ENCODE measurements at places on chromosomes 5 and 9.

DNA sequence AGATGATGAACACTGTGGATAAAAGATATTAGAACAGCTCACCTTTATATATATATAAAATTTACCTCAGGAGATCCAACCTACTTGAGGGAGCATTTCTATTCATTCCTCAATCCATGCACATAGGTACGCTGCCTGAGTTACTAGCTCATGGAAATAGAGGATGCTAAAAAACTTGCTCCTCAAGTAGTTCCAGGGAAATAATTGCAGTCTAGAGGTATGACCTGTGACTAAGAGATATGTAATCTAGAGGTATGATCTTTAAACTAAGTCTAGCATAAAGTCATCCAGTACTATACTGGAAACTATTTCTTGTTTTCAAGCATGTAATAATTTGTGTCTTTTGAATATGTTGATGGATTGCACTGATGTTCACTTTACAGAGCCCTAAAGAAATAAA, 471.2 kb downstream of the TAF11L14 start:
- DNase-seq: no peak

DNA sequence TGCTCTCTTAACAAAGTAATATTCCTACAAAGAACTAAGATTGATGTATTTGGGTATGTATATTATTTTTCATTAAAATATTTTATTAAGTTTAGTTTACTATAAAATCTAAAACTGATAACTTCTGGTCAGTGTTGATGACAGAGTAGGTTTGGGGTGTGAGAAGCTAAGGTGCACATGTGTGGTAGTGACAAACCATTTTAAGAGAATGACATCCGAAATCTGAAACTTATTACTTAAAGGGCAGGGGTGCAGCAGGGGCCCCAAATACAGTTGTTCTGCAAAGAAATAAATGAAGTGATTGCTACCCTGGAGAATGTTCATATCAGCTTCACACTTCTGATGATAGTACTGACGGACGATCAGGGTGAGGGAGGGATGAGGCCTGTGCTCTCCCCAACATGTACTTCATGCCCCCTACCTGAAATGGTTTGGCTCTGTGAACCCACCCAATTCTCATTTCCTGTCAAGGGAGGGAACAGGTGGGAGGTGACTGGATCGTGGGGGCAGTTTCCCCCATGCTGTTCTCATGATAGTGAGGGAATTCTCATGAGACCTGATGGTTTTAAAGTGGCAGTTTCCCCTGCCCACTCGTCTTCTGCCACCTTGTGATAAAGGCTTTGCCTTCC, 125.3 kb upstream of the RFX3 start:
- DNase-seq: no peak

- DNase-seq: no peak
Measured at GRCh38 chr5:177232761-177233160, 70.8 kb downstream of the RAB24 start.

GRCh38 chr5:12896086-12896485, 991.8 kb upstream of the CTNND2 start:
- no peak for DNase-seq

- DNase-seq: no peak
Measured at GRCh38 chr5:50967563-50968355, 301.3 kb downstream of the PARP8 start.

- DNase-seq: no peak
Measured at GRCh38 chr5:33299621-33300208, 141.1 kb upstream of the TARS1 start.

DNA sequence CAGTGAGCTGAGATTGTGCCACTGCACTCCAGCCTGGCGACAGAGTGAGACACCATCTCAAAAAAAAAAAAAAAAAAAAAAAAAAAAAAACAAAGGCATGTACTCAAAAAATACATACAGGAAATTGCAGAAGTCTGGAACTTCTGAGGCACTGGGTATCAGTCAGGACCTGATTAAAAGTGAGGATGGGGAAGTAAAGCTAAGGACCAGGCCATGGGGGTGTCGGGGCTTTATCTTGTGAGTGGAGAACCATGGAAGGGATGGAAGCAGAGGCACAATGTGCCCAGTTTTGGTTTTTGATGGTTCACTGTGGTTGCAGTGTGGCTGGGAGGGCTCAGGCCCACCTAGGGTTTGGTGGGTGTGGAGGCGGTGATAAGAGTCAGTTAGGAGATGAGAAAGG, 212.7 kb upstream of the PIK3R1 start:
- no peak for DNase-seq

- no peak for DNase-seq
Measured at GRCh38 chr5:95878417-95879323, 56.1 kb upstream of the GLRX start.

DNA sequence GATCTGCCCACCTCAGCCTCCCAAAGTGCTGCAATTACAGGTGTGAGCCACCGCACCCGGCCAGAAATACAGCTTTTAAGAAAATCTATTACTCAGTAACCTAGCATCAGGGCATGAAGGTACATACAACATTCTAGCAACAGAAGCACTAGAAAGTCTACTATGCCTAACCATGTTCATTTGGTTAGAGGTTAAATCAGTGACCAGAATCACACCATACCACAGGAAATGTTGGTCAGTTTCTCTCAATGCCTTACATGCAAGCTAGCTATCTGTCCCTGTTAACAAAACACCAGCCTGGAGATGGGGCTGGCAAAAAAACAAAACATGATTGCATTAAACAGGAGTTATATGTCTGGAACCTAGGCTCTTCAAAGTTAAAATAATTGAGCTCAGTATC, 104.1 kb downstream of the STRBP start:
- DNase-seq: no peak

DNA sequence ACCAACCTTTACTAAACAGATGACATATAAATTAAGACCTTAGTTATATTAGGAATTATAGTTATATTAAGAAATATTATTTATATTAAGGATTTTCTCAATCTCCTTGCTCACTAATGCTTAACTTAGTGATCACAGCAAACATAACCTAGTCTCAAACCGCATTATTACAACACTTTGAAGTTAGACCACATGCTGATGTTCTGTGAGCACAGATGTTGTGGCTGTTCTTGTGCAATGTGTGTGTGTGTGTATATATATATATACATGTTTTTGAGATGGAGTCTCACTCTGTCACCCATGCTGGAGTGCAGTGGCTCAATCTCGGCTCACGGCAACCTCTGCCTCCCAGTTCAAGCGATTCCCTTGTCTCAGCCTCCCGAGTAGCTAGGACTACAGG, 20.5 kb downstream of the ELP1 start:
- no peak for DNase-seq

- DNase-seq: no peak
Measured at GRCh38 chr5:154373326-154373725, 72.5 kb upstream of the SAP30L start.

DNA sequence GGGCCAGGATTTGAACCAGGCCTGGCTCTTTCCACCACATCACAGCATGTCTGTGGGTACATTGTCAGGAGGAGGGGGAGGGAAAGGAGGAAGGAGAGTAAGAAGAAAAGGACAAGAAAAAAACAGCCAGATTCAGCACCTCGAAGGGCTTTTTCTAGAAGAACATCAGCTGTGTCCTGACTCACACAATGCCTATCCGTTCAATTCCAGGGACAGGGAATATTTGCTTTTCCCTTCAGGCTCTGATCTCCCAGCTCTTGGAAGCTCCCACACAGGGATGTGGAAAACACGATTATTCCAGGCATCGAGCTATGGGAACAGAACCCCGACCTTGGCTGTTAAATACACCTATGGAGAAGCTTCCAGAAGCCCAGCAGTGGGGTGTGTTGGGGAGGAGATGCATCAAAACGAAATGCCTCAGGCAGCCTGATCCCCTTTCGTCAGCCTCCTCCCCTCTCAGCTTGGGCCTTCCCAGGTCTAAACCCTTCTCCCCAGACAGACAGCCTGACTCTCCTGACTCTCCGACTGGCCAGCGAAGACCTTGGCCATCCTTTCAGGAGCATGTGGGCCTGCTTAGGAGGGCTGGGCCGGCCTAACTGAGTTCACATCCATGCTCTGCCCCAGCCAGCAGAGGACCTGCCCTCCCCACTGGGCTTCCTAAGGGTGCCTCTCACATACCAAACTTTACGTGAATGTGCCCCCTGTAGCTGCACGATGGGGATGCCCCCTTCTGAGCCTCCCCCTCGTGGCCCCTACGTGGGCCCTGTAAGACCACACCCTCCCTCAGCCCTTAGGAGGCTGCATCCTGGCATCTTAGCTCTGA, 54.4 kb downstream of the NEURL1B start:
- no peak for DNase-seq

DNA sequence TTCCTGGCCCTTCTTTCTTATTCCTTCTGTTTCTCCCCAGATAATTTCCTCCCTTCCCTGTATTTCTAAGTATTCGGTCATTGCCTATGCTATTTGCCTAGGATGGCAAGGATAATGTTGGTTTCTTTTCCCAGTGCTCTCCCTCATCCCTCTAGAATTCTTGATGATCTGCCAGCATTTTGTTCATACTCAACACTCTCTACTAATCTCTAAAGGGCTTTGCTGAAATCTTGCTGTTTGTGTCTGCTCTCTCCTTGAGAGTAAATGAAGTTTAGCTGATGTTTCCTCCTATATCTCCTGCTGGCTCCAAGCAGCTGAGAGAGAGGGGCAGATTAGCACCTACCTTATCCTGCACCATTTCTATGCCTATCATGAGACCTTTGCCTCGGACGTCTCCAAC, 38.1 kb downstream of the AGXT2 start:
- no peak for DNase-seq

DNA sequence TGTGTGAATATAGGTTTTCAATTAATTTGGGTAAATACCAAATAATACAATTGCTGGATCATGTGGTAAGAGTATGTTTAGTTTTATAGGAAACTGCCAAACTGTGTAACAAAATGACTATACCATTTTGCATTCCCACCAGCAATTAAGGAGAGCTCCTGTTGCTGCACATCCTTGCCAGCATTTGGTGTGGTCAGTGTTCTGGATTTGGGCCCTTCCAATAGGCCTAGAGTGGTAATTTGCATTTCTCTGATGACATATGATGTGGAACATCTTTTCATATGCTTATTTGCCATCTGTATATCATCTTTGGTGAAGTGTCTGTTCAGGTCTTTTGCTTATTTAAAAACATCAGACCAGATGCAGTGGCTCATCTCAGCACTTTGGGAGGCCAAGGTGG, 11.6 kb upstream of the RFK start:
- no peak for DNase-seq

DNA sequence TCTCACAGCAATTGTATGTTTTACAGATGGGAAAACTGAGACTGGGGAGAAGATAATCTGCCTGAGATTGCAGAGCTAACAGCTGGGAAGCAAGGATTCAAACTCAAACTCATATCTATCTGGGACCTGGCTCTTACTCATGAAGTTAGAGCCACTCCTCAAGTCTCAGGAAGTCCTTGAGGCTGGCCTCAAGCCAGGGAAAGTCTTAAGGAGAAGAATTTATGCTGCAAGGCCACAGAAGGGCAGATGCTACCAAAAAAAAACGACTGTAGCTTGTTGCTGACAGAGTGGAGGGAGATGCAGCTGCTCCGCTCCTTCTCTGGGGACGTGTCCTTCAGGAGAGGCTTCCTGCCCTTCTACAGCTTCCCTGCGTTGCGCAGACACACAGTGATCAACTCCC, 39.8 kb downstream of the BARHL1 start:
- no peak for DNase-seq

DNA sequence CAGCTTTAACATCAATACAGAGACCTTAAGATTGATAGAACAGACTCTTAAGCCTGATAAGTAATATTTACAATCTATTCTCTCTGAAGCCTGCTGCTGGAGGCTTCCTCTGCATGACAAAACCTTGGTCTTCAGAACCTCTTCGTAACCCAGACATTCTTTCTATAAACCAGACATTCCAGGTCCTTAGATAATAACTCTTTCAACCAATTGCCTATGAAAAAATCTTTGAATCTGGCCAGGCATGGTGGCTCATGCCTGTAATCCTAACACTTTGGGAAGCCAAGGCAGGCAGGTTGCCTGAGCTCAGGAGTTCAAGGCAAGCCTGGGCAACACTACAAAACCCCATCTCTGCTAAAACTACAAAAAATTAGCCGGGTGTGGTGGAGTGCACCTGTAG, 327.8 kb downstream of the ENC1 start:
- no peak for DNase-seq

GRCh38 chr5:40796487-40796889, 1.7 kb downstream of the PRKAA1 start:
- DNase-seq: no peak

- DNase-seq: no peak
Measured at GRCh38 chr5:652023-652515, 39.9 kb downstream of the CEP72 start.

DNA sequence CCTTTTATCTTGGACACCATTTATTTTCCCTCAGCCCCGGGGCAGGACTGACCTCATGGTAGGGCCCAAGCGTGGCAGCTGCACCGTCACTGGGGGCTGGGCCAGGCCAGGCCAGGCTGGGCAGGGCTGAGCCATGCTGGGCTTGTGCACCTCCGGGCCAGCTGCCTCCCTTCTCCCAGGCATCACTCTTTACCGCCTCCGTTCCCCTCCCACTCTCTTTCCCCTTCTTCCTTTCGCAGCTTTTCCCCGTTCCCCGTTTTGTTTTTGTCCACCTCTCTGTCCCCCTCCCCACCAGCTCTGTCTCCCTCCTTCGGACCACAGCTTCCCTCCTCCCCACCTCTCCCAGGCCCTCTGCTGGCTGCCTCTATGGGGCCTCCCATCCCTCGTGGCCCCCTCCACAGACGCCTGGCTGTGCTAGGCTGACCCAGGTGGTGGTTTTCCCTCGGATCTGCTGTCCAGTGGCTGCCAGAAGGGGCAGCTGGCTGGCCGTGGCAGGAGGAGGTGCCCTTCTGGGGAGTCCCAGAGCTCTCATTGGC, 17.9 kb downstream of the FGF18 start:
- no peak for DNase-seq

GRCh38 chr9:90965226-90966030, 163.8 kb downstream of the SYK start:
- DNase-seq: no peak

- DNase-seq: no peak
Measured at GRCh38 chr9:75130621-75131230, 42.4 kb downstream of the OSTF1 start.

GRCh38 chr5:54538156-54538555, 20.6 kb downstream of the SNX18 start:
- no peak for DNase-seq

GRCh38 chr5:95447961-95448360, 56.8 kb downstream of the FAM81B start:
- no peak for DNase-seq

- no peak for DNase-seq
Measured at GRCh38 chr5:11504886-11505193, 399.4 kb downstream of the CTNND2 start.

DNA sequence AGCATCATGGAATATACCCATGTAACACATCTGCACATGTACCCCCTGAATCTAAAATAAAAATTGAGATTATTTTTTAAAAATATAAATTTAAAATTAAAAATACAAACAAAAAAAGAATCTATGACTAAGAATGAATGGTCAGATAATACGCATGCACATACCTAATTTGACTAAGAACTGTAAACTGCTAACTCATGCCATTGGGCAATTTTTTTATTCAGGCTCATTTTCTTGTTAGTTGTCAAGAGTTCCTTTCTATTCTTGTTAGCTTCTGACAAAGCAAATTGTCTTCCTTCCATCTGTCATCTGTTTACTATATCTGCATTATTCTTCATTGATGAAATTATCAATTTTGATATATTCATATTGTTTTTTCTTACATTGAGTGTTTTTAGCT, 69.5 kb upstream of the HAND1 start:
- no peak for DNase-seq

- DNase-seq: no peak
Measured at GRCh38 chr9:107471552-107471951, 18.0 kb downstream of the KLF4 start.

Measured in liver (tissue), 10 donors.